ENCODE measurements at places on chromosomes 16 and 17.

- DNase-seq: no peak
Observed at GRCh38 chr16:84087001-84087400, 29.7 kb downstream of the MBTPS1 start.

- peak; percentile 17 for DNase-seq
Observed at GRCh38 chr17:15414532-15415306, 52.7 kb downstream of the CDRT4 start.

DNA sequence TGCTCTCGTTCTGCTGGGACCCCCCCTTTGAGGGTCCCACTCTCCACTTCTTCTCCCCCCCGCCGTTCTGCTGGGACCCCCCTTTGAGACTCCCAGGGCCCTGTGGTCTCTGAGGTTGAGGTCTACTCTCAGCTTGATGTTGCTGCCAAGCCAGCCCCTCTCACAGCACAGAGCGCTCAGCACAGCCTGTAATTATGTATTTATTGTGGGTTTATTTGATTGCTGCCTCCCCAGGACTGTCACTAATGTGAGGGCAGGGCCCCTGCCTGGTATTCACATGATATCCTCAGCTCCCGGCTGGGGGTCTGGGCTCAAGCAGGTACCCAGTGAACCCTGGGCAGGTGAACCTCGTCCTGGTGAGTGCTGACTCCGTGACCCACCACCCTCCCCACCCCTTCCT, 35.4 kb downstream of the ACTG1 start:
- DNase-seq: no peak

GRCh38 chr17:43640491-43641252, 21.1 kb downstream of the MEOX1 start:
- DNase-seq: no peak

DNA sequence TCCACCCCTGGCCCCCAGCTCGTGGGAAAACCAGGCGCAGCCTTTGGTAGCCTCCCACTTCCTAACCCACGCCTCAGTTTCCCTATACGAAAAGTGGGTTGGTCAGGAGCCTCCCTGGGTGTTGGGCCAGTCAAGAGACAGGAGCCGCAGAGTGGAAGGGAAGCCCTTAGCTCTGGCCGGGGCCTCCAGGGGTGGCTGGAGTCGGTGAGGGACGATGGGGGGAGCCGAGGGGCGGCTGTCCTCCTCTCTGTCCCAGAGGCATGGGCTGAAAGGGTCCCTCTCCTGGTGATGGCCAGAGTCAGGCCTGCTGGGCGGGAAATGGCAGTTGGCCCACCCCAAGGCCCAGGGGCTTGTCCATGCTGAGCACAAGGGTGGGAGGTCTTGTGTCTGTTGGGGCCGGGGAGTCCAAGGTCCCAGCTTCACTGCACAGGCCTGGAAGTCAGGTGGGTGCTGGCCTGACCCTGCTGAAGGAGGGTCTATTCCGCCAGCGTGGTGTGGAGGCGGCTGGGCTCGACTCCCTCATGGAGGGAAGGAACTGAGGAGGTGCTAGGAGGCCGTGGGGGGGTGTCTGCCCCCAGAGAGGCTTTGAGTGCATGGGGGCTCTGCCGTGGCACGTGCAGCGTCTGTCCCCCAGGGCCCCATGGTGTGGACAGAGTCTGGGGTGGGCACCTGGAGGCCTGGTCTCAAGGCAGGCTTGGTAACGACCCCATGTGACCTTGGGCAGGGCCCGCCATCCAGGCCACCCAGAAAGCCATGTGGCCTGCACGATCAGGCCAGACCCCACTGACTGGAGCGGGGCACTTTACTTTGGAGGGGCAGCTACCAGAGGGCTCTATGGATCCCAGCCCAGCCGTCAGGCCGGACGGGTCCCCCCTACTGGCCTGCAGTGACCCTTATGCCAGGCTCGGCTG, 1.1 kb downstream of the SLC16A3 start:
- DNase-seq: no peak

GRCh38 chr17:36944553-36944952, 4.2 kb upstream of the AATF start:
- no peak for DNase-seq

DNA sequence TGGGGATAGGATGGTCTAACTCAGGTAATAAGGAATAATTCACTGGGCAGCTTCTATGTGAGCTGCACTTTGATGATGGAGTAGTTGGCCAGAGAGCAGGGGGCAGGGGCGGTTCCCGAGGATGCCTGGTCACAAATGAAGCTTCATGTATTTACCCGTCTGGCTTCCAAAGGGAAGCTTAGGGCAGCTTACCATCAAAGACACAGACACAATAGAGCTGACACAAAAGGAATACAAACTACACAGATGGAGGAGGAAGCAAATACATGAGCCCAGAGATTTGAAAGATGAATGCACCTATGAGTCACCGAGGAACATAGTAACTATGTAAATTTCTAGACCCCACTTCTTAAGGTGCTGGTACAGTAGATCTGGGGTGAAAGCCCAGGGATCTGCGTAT, 8.7 kb upstream of the EMP2 start:
- no peak for DNase-seq

DNA sequence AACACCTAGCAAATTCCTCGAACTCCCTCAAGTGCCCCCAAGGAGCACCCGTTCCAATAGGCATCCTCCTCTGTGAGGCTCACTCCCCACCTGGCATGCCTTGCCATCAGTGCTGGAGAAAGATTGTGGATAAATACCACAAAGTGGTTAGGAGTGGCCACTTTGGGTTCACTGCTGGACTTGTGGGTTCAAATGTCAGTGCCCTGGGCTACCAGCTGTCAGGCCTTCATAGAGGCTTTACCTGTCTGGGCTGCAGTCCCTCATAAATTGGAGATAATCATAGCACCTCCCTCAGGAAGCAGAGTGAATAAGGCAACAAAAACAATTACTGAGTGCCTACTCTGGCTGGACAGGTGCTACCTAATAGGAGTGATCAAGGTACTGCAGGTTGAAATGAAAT, 1.5 kb upstream of the SYT17 start:
- DNase-seq: peak; percentile 19

DNA sequence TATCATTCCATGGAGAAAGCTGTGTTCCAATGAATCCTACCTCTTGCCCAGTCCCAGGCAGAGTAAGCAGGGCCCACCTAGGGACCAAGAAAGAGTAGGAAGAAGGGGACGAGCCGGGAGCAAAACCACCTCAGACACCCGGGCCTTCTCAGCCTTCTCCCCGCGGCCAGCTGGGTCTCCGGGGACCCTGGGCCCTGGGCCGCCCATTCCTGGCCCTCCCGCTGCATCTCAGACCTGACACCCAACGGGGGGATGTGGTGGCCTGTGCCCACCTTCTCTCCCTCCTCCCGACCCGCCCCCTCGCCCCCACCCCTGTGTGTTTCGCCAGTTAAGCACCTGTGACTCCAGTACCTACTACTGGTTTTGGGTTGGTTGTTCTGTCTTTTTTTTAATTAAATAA, 11.4 kb upstream of the CACNG1 start:
- no peak for DNase-seq

- no peak for DNase-seq
Observed at GRCh38 chr17:65293584-65294180, 156.5 kb downstream of the RGS9 start.

- DNase-seq: no peak
Observed at GRCh38 chr16:1121601-1122397, 25.8 kb upstream of the C1QTNF8 start.

GRCh38 chr17:76123749-76124581, 17.1 kb downstream of the FOXJ1 start:
- no peak for DNase-seq

GRCh38 chr17:410543-411401, 58.2 kb upstream of the RPH3AL start:
- DNase-seq: no peak

DNA sequence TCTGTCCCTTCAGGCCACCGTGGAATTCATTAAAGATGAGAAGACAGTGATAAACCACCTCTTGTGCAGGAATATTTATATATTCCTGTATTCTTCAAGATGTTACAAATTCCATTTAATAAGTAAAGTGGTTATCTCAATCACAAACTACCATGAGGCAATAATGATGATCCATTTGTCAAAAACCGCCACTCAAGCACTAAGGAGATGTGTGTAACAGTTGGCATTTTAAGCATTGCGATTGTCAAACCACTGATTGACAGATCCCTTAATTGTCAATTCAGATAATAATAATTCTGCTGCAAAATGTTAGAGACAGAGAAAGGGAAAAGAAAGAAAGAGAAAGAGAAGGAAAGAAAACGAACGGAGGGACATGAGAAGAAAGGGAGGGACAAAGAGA, 476.1 kb upstream of the RBFOX1 start:
- no peak for DNase-seq

DNA sequence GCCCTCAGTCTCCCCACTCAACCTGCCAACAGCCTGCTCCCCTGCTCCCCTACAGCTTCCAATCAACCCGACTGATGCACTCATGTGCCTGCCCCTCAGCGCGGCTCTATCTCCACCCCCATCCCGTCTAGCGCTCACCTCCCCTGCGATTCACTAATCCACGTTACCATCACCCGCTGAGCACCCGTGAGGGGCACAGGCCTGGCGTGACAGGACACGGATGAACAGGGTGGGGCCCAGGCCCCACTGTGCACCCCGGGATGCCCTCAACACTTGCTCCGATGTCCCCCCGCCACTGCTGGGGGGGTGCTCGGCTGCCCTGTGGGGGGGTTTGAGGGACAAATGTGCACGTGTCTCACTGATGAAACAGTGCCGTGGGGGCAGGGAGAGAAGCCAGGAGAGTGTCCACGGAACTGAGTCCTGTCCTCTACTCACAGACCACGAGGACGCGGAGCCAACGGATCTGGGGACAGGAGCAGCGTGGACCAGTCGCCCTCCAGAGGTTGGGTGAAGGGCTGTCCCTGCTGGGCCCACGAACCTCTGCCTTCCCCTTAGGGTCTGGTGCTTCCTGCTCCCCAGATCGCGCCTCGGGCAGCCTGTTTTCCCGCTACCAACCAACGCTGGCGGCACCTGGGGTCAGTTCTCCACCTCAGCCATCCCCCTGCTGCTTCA, 66.7 kb downstream of the RPH3AL start:
- no peak for DNase-seq

- no peak for DNase-seq
Observed at GRCh38 chr16:89173174-89173921, 1.8 kb downstream of the CDH15 start.

DNA sequence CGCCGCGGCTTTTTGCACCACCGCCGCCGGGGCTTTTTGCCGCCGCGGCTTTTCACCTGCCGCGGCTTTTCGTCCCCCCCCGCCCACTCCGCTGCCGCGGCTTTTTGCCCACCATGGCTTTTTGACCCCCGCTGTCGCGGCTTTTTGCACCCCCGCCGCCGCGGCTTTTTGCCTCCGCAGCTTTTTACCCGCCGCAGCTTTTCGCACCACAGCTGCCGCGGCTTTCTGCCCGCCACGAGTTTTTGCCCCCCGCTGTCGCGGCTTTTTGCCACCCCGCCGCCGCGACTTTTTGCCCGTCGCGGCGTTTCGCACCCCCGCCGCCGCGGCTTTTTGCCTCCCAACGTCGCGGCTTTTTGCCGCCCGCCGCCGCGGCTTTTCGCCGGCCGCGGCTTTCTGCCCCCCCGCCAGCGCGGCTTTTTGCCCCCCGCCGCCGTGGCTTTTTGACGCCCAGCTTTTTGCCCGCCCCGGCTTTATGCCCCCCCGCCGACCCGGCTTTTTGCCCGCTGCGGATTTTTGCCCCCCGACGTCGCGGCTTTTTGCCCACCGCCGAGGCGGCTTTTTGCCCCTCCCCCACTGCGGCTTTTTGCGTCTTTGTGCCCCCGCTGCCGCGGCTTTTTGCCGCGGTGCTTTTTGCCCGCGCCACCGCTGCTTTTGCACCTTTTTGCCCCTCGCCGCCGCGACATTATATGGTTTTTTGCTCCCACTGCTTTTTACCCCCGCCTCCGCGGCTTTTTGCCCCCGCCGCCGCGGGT, 1343.6 kb downstream of the TP53TG3F start:
- DNase-seq: no peak

DNA sequence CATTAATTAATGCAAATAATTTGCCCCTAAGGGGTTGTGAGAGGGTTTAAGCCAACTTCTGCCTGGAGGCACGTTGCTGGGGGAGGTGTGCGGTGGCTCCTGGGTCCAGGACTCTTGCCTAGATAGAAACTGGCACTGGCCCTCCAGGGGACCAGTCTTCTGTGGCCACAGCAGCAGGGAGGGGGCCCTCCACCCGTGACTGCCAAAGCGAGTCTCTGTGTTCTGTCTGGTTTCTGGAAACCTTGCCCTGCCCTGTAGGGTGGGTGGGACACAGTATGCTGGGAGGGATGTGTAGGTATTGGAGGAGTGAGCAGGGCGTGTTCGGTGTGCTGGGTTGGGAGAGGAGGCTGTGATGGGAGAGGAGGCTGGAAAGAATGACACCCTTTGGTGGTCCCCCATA, 78.8 kb downstream of the TBC1D16 start:
- DNase-seq: no peak

- DNase-seq: no peak
Observed at GRCh38 chr17:5562661-5563360, 21.5 kb downstream of the NLRP1 start.

GRCh38 chr16:14450846-14451245, 179.2 kb downstream of the PARN start:
- DNase-seq: no peak

DNA sequence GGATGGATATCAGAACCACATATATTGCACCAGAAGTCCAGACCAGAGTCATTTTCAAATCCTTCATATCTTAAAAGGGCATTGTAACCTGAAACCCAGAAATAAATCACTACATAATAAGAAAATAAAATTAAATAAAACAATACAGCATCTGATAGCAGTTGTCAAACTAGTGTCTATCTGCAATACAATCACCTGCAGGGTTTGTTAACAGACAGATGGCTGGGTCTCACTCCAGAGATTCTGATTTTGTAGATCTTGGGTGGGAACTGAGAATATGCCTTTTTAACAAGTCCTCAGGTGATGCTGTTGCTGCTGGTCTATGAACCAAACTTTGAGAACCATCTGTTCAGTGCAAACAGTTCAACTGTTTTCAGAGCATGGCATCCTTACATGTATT, 37.6 kb downstream of the NME2 start:
- DNase-seq: no peak

- DNase-seq: no peak
Observed at GRCh38 chr16:13049688-13050087, 148.3 kb downstream of the SHISA9 start.

DNA sequence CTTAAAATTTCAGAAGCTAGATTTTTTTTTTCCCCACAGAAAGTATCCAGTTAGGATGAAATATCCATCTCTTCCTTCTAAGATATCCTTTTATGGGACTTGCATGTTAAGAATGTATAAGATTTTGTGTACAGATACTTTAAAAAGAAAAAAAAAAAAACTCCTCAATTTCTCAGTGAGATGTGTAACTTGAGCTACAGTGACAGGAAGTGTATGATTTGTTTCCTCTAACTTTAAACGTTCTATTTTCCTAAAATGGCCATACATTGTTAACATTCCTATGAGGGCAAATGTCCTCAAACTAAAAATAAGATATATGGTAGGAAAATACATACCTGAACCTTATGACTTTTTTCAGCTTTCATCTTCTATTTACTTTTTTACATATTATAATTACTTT, 8.9 kb downstream of the FBXO47 start:
- no peak for DNase-seq

DNA sequence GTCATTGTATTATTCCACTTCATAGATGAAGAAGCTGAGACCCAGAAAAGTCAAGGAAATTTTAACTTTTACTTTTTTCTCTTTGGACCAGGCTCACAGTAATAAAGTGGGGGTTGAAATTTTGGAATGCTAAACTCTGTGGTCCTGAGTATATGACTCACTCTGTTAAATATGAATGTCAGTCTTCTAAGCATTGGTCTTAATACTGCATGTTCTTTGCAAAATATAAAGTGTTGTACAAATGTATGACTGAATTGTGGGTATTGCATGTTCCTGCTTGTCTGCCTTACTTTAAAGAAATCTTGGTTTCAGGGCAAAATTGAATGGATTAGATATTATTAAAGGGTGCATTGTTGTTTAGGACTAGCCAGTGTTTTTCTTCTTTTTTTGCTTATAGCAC, 950.8 kb upstream of the GOT2 start:
- no peak for DNase-seq

Measured in NCI-H1092 treated with DMSO at 0.1 percent for 48 hours (cell line).